MM.1S (cell line): ENCODE measurements at places on chromosomes 5 and 9.
A peak's percentile ranks its signal among the peaks of the same experiment; 100 is the strongest.

DNA sequence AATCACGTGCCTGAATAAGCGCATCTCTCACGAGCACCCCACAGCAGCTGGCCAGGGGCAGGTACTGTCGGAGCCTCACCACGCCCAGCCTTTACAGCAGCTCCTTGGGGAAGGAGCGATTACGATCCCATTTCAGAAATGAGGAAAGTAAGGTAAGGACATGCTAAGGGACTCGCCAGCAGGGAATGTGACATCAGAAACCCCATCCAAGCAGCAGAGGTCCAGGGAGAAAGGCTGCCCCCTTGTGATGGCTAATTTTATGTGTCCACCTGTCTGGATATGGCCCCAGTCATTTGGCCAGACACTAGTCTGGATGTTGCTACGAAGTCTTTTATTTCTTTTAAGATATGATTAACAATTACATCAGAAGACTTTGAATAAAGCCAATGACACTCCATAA lies 77.3 kb downstream of the UBE2QL1 start:
- DNase-seq = peak; percentile 52
- H3K27ac ChIP-seq = no peak overlapping the region
- H3K4me1 ChIP-seq = no peaks in the 10 kb centered on the region
- no peaks in the 10 kb centered on the region for H3K36me3 ChIP-seq
- H3K27me3 ChIP-seq = no peaks in the 10 kb centered on the region

DNA sequence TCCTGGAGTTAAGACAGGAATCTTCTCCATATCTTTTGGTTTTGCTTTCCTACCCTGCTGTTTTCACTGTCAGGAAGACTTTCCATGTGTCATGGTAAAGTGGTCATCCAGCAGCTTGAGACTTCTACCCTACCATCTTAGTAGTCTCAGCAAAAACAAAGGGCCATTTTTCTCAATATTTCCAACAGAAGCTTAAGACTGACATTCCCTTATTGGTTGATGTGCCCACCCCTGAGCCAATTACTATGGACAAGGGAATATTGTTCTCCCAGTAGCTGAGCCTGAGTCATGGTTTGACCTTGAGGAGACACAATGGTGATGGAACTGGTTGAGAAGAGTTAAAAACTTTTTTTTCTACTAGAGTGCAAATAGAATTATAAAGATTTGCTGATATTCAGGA lies 105.6 kb downstream of the CSNK1G3 start:
- H3K27ac ChIP-seq = no peak overlapping the region
- no peak overlapping the region for H3K4me3 ChIP-seq

- H3K27ac ChIP-seq = peak overlapping the region; percentile 68; the same call in 1 of the 2 replicates
- peak overlapping the region; percentile 89 for H3K4me3 ChIP-seq
- DNase-seq = no peak
- no peaks in the 10 kb centered on the region for H3K36me3 ChIP-seq
- no peaks in the 10 kb centered on the region for H3K27me3 ChIP-seq
- H3K4me1 ChIP-seq = peaks cover 66% of the 10 kb centered on the region
These were observed 846 bp downstream of the MGAT1 start for GRCh38 chr5:180801596-180802324.

DNA sequence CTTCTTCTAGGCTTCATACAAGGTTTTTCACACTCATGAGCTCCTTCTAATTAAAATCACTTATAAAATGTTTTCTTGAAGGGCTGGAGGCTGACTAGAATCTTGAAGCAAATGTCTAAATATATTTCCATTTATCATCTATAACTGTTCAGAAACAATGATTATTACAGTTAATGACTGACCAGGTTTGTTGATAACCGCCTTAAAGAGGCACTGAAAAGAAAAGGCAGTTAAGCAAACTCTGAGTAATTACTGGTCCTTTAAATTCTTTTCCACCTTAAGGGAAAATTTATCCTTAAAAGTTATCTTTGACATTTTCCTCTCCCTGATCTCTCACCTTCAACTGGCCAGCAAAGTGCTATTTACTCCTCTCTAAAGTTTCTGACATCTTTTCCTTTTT lies 43.2 kb downstream of the RICTOR start:
- no peaks in the 10 kb centered on the region for H3K4me1 ChIP-seq
- H3K4me3 ChIP-seq = no peak overlapping the region
- H3K27me3 ChIP-seq = no peaks in the 10 kb centered on the region
- no peak for DNase-seq

DNA sequence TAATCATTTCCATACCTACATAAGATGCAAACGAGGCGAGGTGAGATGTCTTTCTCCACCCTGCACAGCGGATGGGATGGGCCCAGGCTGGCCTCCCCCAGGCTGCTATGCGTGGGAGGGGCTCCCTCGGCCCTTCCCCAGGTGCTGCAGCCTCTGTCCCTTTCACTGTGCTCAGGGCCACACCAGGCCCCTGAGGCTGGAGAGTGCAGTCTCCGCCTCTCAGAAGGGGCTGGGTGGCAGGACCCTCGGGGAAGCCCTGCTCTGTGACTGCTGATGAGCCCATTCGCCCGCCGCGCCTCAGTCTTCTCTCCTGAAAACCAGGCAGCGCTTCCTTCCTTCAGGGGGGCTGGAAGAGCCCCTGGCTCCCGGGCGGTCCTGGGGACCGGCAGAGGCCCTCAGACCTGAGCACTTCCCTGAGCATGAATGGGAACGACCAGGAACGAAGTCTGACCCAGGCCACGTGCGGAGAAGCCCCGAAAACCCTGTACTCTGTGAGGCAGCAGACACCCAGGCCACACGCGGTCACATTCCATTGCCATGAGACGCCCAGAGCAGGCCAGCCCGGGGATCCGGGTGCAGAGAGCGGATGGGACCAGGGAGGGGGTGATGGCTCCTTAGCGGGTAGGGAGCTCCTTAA lies 21.9 kb upstream of the NOTCH1 start:
- H3K27ac ChIP-seq = no peak overlapping the region
- H3K27me3 ChIP-seq = no peaks in the 10 kb centered on the region
- H3K4me3 ChIP-seq = no peak overlapping the region
- H3K36me3 ChIP-seq = no peaks in the 10 kb centered on the region

DNA sequence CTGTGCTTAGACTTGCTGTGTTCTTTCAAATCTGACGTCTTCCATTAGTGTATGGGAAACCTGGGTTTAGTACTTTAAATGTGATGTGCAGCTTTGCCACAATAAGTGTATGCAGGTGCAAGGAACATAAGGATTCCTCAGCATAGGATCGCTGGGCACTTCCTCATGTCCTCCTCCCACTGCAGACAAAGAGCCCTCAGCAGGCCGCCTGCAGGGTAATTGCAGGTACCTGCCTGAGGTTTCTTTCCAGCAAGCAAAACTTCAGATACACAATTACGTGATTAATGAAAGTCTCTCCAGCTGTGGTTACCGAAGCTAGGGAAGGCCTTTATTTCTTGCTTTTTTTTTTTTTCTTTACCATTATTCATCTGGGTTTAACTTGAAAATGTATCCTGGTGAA lies 233.1 kb downstream of the RFK start:
- no peak for DNase-seq
- no peaks in the 10 kb centered on the region for H3K4me1 ChIP-seq
- H3K36me3 ChIP-seq = no peaks in the 10 kb centered on the region
- H3K4me3 ChIP-seq = no peak overlapping the region
